ENCODE measurements at places on chromosomes 5 and 9.
A peak's percentile ranks its signal among the peaks of the same experiment; 100 is the strongest.

DNA sequence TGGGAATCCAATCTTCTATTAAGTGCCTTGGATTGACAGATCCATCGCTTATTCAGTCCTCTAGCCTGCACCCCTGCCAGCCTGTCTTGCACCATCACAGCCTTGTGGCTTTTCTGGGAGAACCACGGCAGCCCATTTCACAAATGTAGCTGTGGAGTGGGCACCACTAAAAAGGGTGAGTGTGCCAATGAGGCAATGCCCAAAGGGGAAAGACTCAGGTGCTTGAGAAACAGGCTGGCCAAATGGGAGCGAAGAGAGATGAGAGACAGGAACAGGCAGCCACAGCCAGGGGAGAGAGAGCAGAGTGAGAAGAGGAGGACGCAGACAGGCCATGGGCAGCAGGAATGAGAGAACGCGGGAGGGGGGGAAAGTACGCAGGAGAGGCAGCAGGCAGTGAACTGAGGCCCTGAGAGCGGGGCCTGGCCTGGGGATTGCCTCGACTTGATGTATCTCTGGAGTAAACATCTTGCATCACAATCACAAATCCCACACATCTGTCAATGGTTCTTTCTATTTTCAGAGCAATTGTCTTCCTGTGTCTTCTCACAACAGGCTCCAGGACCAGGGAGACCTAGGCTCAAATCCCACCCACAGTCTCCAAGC, 173.1 kb downstream of the SYK start:
- DNase-seq, result no peak

DNA sequence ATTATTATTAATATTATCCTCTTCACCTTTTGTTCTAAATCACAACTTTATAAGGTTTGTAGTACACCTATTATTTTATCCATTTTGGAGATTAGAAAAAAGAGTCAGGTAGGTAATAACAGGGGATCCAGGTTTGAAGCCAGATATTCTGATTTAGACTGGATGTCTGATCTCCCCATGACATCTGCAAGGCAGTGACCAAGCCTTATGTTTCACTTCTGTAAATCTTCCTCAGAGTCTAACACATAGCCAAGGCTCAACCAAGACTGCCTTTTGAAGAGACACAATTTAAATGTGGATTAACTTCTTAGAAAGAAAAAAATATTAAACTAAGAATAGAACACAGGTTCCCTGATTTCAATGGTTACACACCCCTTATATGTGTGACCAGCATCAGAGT, 44.2 kb downstream of the CETN3 start:
- DNase-seq, result no peak

GRCh38 chr9:124322618-124323432, 65.1 kb downstream of the NEK6 start:
- DNase-seq, result no peak

- DNase-seq, result no peak
Measured at GRCh38 chr9:127197186-127197860, 67.3 kb upstream of the GARNL3 start.

DNA sequence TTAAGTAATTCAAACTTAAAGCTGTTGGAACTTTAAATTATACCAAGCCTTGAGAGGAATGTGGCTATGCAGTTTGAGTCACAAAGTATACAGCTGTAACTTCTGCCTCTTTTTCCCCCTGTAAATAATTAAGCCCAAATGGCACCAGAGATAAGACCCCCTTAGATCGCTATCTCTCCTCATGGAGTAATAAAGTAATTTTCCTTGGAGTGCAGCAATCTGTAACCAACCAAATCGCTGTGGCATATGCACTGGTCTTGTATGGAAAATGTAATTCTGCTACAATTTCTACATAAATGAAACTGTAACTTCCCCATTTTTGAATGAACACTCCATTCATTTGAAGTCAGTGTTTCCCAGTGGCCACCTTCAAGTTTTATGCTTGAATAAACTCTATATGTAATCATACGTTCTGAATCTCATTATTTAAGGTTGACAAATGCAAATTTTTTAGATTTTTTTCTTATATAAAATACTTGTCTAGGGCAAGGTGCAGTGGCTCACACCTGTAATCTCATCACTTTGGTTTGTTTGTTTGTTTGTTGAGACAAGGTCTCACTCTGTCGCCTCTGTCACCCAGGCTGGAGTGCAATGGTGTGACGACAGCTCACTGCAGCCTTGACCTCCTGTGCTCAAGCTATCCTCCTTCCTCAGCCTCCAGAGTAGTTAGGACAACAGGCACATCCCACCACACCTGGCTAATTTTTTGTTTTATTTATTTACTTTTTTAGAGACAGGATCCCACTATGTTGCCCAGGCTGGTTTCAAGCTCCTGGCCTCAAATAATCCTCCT, 12.3 kb downstream of the SUSD1 start:
- DNase-seq, result no peak

DNA sequence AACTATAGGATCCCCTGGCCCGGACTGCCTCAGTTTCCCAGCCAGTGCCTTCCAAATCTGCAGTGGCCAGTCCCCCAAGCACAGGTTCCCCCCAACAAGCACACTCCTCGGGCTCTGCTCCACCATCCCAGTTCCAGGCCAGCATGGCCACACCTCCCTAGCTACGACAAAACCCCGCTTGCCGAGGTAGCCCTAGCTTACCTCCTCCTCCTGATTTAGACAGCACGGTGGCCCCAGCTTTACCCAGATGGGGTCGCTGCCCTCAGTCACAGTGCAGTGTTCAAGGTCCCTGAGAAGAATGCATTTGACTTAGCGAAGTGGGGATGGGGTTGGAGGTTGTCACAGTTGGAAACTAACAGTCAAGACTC, 40.8 kb upstream of the GARNL3 start:
- DNase-seq, result no peak

- DNase-seq, result no peak
Measured at GRCh38 chr5:100901821-100902341, 1.2 kb downstream of the ST8SIA4 start.

DNA sequence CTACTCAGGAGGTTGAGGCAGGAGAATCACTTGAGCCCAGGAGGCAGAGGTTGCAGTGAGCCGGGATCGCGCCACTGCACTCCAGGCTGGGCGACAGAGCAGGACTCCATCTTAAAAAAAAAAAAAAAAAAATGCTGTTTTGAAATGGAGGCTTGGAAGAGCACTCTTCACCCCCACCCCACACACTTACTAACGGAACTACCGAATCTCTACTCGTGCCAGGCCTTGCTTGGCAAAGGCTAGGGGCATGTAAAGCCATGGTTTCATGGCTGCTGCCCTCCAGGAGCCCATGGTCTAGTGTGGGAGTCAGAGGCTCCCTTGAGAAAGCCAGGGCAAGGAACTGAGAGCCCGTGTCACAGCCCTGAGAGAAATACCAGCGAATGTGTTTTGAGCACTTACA, 21.3 kb downstream of the PCDHGC5 start:
- no peak for DNase-seq

DNA sequence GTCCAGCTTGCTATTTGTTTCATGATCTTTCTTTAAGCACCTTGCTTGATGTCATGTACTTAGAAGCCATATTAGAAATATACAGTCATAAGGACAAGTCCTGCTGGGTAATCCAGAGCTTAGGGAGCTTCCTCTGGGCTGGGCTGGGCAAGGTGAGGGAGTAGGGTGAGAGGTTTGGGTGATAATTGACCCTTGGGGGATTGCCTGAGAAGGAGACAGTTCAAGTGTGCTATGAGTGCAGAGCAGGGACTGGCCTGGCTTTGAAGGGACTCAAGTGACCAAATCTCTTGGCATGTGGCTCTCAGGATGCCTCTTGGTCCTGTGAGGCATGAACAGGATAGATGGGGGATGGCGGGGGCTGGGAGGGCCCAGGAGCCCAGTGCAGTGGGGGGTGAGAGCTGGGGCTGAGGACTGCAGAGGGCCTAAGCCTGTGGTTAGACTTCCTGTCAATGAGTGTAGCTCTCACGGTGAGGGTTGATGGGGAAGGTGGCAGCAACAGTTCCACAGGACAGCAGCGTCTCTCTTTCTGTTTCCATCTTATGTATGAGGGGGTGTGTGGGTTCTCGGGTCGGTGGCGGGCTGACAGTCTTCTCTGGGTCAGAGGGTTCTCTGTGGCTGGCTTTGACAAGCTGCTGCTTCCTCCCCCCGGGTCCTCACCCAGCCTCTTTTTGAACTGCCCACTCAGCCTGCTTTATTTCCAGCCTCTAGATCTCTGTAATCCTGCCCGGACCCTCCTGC, 53.5 kb downstream of the RGS3 start:
- peak; percentile 21 for DNase-seq

All from choroid plexus epithelial cell (primary cell).